ENCODE measurements at places on chromosomes 1 and 21.

DNA sequence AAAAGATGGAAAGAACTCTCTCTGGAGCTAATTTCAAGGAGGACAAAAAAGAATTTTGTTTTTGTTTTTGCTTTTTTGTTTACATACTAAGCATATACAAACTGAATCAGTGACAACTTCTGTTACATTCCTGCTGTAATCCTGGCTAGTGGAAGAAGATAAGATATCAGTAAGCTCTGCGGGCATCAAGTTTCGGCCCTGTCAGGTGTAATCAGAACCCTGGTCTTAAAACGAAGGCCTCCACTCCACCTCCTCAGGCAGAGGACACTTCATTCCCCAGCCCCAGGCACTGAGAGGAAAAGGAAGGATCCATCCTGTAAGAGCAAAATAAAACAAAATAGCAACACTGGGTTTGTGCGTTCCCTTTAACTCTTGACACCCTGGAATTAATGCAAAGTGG is 88.9 kb upstream of the ARHGAP29 start:
- DNase-seq = no peak

DNA sequence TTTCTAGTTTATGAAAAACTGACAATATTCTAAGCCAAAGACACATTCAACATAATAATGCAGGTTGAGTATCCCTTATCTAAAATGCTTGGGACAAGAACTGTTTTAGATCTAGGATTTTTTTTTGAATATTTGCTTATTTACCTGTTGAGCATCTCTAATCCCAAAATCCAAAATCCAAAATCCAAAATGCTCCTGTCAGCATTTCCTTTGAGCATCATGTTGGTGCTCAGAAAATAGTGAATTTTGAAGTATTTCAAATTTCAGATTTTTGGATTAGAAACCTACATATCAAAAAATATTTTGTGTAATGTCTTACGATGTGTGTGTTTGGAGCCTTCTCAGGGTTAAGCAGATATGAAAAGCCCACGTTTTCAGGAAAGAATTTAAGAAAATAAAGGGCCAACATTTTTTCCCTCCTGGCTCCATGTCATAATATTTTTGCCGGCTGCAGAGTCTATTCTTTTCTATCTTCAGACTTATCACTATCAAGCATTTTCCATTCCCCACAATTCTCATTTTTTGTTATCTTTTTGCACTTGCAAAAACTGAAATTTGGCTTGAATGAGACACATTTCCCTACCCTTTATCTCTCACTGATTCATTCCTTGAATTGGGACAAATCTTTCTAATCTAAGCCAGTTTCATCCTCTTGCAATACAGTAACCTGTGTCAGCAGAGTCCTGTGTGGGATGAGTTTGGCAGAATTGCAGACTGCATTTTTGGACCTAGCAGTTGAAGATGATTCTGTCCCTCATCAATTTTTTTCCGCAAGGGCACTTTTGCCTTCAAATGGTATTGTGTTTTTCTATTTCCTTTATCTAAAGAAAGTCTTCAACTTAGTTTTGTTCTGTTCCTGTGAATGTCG is 233.9 kb downstream of the DISC1 start:
- DNase-seq = no peak

GRCh38 chr1:38301040-38301439 is 254.4 kb upstream of the POU3F1 start:
- no peak for DNase-seq

DNA sequence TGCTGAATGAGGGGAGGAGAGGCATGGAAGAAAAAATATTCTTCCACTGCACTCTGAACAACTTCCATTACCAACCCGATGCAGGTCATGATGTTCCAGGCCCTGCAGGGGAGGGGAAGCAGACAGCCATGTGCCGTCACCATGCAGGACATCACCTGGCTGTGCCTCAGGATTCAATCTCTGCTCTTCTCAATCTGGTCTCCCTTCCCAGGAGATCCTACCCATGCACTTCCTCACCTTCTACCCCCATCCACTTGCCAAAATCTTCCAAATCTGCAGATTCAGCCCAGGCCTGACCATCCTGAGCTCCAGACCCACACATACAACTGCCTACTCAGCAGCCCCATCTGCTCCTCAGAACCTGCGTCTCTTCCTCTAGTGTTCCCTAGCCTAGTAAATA is 5.8 kb upstream of the PAQR6 start:
- no peak for DNase-seq

GRCh38 chr1:157133426-157133825 is 4.8 kb downstream of the ETV3 start:
- no peak for DNase-seq

All from GOT3 (cell line).